Hypothalamus (tissue), 51 donors: ENCODE measurements at places on chromosomes 3 and 15.

GRCh38 chr3:27431116-27431515 lies 53.1 kb downstream of the SLC4A7 start:
- DNase-seq: no peak

DNA sequence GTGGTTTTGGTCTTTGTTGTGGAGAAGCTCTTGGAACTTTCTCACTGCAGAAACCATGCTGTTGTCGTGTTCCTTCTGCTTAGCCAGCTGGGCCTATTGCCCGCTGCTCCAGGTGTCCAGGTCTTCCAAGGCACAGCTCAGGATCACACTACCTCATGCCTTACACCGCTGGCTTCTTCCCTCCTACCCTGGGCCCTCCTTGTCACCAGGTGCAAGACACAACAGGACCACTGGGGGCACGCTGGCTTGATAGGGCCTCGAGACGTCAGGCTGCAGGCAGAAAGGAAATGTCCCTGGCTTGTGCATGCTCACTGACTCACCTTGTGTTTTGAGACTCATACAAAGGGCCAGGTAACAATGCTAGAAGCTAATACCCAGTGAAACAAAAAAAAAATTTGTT lies 32.3 kb downstream of the PAQR9 start:
- no peak for DNase-seq

GRCh38 chr15:98076021-98076816 lies 115.7 kb downstream of the ARRDC4 start:
- DNase-seq: no peak

DNA sequence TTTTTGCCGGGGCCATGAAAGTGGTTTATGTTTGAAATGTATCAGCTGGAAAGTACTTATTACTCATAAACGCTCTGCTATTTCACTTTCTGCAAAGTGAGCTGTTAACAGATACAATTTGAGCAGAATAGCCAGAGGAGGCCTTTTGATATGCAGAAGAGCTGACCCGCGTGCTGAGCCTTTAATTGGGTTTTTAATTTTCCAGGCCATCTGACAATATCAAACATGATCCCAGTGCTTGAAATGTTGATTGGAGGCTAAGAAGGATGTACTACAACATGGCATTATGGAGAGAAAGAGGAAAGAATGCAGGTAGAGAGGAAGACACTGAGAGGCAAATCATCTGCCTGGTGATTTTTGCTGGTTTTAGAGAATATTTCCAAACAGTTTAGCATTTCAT lies 261.3 kb upstream of the MEIS2 start:
- DNase-seq: no peak

- DNase-seq: no peak
Observed at GRCh38 chr15:47872869-47873432, 155.6 kb downstream of the SEMA6D start.

GRCh38 chr3:142913432-142913831 lies 24.5 kb upstream of the PCOLCE2 start:
- no peak for DNase-seq
